ENCODE measurements at places on chromosomes 4 and X.

DNA sequence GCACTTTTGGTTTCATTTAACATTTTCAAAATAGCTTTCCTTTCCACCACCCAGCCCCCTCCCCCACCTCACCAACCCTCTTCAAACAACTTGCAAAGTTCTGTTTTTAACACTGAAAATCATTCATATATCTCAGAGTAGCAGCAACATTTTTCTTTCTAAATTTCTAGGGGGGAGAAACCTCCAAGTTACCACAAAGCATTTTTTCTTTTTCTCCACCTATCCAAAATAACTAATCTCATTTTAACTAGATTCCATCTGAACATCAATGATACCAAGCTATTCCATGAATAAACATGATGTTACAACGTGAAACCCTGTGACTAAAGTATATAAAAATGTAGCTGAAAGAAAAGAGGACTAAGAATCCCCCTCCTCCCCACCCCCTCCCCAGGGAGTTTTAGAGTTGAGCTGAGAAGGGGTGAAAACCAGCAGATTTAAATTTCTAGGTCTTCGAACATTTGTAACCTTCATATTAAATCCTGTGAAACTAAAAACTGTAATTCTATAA lies 5.2 kb downstream of the LDB2 start:
- no peak for DNase-seq

DNA sequence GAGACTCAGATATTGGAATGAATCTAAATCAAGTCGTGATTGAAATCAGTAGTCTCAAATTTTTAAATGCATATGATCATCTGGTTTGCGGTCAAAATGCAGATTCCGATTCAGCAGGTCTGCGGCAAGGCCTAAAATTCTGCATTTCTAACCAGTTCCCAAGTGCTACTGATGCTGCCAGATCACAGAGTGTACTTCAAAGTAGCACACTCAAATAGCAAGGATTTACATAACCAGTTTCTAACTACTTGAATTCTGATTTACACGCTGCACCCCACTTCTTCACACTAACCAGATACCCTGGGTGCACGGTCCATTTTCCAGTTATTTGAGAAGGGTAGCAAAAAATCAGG lies 752 bp downstream of the MBTPS2 start:
- no peak for DNase-seq

DNA sequence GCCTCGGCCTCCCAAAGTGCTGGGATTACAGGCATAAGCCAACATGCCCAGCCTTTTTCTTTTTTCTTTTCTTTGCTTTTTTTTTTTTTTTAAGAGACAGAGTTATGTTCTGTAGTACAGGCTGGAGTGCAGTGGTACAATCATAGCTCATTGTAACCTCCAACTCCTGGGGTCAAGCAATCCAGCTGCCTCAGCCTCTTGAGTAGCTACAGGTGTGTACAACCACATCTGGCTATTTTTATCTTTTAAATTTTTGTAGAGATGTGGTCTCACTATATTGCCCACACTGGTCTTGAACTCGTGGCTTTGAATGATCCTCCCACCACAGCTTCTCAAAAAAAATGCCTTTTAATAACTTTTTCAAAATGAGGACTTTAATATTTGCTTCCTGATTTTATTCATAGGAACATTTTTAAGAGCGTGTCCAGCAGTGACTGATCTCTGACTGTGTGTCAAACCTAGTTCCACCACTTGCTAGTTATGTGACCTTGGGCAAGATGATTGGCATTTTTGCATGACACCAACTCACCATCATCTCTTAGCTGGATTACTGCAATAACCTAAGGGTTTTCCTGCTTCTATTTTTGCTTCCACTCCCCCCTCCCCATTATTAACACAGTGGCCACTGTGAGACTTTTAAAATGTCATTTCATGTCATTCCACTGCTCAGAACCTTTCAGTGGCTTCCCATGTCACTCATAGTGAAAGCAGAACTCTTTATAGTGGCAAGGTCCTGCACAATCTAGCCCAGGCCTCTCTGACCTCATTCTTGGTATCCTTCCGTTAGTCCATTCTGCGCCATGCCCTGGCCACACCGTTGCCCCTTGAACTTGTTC lies 4.5 kb upstream of the TNIP3 start:
- DNase-seq = no peak

GRCh38 chr4:848803-849477 lies 23.0 kb upstream of the CPLX1 start:
- no peak for DNase-seq

GRCh38 chr4:82467471-82467870 lies 37.1 kb downstream of the ENOPH1 start:
- DNase-seq = no peak

DNA sequence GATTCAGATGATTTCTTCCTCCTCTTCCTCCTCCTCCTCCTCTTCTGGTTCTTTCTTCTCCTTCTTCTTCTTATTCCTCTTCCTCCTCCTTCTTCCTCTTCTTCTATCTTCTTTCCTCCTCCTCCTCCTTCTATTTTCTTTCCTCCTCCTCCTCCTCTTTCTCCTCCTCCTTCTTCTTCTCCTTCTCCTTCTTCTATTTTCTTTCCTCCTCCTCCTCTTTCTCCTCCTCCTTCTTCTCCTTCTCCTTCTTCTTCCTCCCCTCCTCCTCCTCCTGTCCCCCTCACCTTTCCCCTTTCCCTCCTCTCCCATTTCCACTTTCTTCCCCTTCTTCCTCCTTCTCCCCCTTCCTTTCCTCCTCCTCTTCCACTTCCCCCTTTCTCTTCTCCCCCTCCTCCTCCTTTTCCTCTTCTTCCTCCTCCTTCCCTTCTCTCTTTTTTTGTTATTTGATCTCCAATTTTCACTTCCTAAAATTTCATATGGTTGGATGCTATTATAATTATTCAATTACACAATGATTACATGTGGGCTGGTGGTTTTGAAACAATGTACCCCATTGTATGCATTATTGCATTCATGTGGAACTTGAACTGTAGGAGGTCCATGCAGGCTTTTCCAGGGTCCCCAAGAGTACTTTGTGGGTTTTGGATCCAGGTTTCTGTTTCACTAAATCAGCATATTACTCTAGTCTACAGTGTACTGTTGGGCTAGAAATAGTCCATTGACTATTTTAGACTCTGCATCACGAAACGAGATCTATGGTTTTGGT lies 68.1 kb downstream of the SORBS2 start:
- no peak for DNase-seq

- no peak for DNase-seq
Measured at GRCh38 chr4:169120624-169121023, 110.6 kb upstream of the CBR4 start.

GRCh38 chr4:148311526-148311925 lies 130.7 kb downstream of the NR3C2 start:
- DNase-seq = no peak

GRCh38 chr4:83569987-83570386 lies 34.1 kb downstream of the GPAT3 start:
- peak; percentile 68 for DNase-seq

- DNase-seq = no peak
Measured at GRCh38 chr4:74378573-74378972, 13.6 kb downstream of the EREG start.

GRCh38 chr4:47882228-47882627 lies 32.2 kb downstream of the NFXL1 start:
- DNase-seq = no peak

GRCh38 chr4:102665527-102665926 lies 95.2 kb downstream of the MANBA start:
- DNase-seq = no peak

GRCh38 chr4:89957046-89957926 lies 62.6 kb downstream of the MMRN1 start:
- DNase-seq = no peak

- DNase-seq = no peak
Measured at GRCh38 chr4:182018691-182019090, 224.5 kb upstream of the TENM3 start.

- DNase-seq = peak; percentile 12
Measured at GRCh38 chr4:5036239-5036638, 15.0 kb upstream of the STK32B start.

- DNase-seq = no peak
Measured at GRCh38 chr4:132691668-132692067, 457.4 kb upstream of the PCDH10 start.

DNA sequence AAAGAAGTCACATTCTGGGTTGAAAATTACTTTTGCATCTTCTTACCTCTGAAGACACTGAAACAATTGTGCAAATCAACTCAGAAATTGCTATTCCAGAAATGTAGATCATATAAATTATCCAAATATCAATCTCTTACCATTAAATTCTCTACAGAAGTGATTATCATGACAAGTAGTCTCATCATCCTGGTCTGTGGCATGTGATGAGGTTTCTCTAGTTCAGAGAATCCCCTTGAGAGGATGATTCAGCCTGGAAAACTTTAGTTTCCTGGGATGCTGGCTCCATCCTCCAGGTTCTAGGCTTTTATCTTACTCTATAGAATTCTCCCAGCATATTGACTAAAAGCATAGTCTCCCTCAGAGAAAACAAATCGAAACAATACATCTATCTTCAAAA lies 76.2 kb upstream of the S100G start:
- no peak for DNase-seq

GRCh38 chr4:124105212-124105611 lies 607.3 kb downstream of the ANKRD50 start:
- DNase-seq = no peak

- DNase-seq = no peak
Measured at GRCh38 chrX:39309721-39310152, 508.5 kb downstream of the MID1IP1 start.

- DNase-seq = no peak
Measured at GRCh38 chr4:32658019-32658418, 1937.8 kb downstream of the PCDH7 start.

- DNase-seq = no peak
Measured at GRCh38 chr4:16881151-16881884, 17.1 kb downstream of the LDB2 start.
